ENCODE measurements at places on chromosomes 12 and 14.

DNA sequence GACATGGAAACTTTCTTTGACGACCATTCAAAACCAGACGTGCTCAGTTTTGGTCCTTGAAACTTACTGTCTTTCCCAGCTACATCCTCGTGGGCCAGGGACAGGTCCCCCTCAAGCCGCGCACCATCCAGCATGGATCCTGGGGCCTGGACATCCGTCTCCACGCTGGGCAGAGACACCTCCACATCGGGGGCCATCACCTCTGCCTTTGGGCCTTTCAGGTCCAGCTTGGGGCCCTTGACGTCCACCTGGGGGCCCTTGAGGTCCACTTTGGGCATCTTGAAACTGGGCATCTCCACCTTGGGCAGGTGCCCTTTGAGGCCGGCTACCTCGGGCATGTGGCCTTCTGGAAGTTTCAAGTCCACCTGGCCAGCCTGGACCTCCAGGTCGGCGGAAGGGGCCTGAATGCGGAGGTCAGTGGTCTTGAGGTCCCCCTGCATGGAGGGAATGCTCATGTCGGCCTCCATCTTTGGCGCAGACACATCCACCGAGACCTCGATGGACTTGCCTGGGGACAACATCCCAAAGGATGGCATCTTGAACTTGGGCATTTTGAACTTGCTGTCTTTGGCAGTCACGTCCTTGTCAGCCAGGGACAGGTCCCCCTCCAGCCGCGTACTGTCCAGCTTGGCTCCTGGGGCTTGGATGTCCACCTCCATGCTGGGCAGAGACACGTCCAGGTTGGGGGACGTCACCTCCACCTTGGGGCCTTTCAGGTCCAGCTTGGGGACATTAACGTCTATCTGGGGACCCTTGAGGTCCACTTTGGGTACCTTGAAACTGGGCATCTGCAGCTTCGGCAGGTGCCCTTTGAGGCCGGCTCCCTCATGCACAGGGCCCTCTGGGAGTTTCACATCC is 17.1 kb downstream of the PLD4 start:
- no peak for DNase-seq

DNA sequence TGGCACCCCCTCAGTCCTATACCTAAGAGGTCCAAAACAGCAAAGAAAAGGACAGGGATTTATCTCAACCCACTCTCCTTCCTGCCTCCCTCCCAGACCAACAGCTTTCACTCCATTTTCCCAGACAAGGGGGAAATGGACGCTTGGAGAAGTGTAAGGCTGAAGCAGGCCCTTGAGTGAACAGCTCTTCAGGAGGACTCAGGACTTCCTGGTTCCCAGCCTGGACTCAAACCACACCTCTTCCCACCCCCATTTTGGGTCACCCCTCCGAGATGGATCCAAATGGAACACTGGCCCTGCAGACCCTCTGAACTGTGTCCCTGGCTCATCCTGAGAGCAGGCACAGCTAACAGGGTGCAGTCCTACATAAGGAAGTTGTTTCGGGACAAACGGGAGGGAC is 2.7 kb downstream of the KMT2D start:
- peak; percentile 9 for DNase-seq

DNA sequence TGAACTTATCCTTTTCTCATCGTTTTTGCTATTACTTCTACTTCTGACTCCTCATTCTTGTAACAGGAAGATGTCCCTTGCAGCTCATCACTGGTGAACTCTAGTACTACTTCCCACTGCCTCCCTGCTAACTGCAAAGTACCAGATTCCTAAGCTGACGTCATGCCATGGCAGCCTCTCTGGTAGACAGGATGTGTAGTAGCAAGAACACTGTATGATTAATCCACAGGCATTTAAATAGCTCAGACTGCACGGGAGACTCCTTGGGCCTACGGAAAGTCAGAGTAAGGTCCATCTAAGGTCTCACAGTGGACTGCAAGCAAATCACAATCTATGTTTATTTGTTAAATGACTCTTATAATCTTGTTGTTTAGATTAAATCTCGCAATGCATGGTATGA is 43.5 kb downstream of the DNAI7 start:
- DNase-seq = no peak

GRCh38 chr14:91311284-91311662 is 66.8 kb upstream of the GPR68 start:
- DNase-seq = no peak

DNA sequence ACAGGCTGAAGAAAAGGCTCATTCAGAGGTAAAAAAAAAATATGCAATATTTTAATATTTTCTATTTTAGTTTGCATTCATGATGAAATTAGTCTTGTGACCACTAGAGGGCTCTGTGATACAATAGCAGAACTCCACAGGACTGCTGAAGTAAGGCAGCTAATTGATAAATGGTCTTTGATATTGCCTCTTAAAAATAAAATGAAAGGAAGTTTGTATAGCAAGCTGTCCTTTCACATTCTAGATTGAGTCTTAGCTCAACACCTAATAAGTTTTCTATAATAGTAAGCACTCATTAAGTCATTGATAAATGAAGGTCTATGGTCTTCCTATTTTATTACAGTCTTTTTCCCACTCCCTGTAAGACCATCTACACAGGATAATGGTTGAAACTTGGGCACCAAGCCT is 315.7 kb downstream of the NAV3 start:
- peak; percentile 5 for DNase-seq
